NCI-H460 (cell line): ENCODE measurements at places on chromosomes 11 and 22. TPM values are rescaled to one million over a fixed set of nuclear protein-coding genes. Genes with fewer than 3 reads are reported as not detected.

RAG1 gene
- total RNA-seq, result 0.12 and 0.17 TPM in 2 replicates

DEPDC7 gene
- total RNA-seq, result 1.3 and 2.2 TPM in 2 replicates

TRIM29 gene
- total RNA-seq, result not detected in 2 replicates

ART5 gene
- not detected in 2 replicates for total RNA-seq

DNA sequence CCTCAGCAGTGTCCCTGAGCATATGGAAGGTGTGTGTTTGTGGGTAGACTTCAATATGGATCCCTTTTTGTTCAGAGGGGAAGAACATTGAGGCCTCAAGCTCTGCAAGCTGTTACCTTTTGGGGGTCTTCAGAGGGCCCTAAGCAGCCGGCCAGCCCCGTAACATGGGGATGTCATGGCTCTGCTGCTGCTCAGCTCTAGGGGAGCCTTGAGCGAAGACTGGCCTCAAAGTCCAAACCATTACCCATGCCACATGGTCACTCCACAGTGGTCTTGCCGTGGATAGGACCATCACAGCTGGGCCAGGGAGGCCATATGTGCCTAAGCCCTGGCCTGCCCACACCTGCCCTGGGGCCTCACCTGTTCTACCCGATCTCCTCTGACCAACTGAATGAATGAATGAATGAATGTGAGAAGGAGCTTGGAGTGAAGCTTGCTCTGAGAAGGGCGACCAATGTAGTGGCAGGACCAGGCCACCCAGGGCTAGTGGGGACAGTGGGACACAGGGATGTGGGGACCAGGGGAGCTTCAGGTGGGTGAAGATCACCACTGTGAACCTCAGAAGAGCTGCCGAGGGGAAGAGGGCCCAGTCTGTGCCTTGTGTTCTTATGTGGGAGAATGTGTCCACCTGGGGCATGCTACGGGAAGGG lies 754.6 kb downstream of the BRD1 start:
- DNase-seq, result no peak

DNA sequence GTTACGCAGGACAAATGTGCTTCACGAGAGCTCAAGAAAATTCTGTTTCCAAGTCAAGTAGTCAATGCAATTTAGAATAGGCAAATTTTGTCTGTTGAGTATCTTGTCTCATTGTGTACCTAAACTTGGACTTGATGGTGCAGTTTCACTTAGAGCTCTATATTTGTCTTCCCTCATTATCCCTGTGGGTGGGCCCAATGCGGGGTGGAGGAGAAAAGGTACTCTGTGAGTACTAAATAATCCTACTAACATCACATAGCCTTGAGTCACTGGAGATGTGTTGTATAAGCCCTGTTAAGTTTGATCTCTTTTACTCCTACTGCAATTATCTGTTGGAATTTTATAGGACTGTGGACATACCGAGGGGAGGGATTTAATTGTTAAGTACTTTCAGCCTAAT lies 331.2 kb downstream of the METTL15 start:
- no peak for DNase-seq

GRCh38 chr11:8532475-8532874 lies 61.6 kb downstream of the STK33 start:
- DNase-seq, result no peak

DNA sequence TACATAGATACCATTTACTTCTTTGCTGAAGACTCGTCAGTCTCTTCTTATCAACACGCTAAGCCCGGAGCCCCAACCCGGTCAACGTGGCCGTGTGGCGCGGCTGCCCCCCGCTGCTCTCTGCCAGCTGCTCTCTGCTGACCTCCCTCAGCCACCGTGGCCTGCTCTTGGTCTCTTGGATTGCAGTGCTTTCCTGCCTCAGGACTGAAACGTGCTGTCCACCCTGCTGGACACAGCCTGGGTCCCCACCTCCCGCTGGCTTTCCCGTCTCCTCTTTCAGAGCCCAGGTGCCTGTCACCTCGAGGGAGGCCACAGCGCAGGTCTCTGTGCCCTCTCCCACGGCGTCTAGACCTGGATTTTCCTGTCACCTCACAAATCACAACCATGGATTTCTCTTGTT lies 388.1 kb upstream of the B3GAT1 start:
- DNase-seq, result no peak

DNA sequence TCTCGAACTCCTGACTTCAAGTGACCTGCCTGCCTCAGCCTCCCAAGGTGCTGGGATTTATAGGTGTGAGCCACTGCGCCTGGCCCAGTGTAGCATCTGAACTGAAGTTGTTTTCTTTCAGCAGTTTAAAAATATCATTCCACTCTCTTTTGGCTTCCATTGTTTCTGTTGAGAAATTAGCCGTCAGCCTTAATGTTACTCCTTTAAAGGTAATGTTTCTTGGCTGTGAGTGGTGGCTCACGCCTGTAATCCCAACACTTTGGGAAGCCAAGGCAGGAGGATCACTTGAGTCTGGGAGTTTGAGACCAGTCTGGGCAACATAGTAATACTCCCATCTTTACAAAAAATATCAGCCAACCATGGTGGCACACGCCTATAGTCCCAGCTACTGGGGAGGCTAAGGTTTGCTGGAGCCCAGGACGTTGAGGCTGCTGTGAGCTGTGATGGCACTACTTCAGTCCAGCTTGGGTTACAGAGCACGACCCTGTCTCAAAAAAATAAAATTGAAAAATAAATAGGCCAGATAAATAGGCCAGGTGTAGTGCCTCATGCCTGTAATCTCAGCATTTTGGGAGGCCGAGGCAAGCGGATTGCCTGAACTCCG lies 25.9 kb downstream of the MCAM start:
- DNase-seq, result no peak

DNA sequence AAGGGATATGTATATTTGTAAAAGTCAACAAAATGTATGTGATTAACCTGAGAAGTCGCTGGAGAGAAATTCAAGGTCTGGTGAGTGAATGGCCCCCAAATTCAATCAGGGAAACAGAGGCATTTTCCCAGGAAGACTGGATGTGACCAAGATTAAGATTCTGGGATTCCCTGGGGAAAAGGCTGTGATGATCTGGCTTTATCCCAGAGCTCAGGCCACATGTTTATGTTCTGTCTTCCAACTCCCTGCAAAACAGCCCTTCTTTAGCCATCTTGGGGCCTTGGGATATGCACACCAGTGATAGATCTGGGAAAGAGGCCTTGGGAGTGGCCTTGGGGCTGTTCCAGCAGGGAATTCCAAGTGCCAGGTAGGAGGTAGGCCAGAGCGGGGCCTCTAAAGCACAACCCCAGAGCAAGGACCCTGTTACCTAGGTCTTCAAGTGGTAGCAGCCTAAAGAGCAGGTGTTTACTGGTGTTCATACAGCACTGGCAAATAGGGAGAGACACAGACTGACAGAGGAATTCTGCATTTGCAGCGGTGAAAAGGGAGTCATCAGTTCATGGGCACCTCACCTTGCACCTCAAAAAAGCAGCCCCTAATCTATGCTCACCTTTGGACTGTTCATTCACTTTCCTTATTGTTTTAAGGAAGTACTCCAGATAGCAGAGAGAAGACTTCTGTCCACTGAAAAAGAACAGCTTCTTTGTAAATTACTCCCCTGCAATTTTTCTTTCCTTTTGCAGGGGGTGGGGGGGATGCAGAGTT lies 312.4 kb downstream of the BUD13 start:
- DNase-seq, result no peak

DNA sequence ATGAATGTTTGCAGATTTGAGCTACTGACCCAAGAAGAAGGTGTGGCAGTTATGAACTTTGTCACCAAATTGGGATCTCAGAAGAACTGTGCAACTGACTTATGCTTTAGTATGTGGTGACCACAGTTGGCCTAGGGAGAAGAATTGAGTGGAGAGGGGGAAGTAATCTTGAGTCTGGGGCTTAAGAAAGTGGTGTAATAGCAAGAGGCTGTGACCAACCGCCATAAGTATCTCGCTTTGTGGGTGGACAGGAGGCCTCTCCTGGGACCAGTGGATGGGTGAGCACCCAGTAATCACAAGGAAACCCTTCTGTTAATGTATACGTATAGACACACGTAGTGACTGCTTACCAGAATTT lies 12.7 kb upstream of the IL10RA start:
- DNase-seq, result no peak

GRCh38 chr22:35470903-35471321 lies 69.7 kb upstream of the RASD2 start:
- no peak for DNase-seq

DNA sequence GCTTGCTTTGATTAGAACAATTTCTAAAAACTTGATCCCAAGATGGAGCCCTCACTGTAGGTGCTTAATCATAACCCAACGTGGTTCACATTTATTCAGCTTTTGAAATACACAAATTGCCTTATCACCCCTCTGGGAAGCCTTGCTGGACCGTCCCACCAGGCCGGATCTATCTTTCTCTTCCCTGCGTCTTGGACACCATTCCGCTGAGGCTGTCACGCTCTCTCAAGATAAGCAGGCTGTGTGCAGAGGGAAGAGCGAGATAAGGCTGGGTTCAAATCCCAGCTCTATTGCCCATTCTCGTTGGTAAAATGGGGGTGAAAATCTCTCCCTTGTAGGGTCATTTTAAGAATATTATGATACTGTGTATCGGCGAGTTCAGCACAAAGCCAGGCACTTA lies 20.5 kb upstream of the TP53I11 start:
- DNase-seq, result no peak

DNA sequence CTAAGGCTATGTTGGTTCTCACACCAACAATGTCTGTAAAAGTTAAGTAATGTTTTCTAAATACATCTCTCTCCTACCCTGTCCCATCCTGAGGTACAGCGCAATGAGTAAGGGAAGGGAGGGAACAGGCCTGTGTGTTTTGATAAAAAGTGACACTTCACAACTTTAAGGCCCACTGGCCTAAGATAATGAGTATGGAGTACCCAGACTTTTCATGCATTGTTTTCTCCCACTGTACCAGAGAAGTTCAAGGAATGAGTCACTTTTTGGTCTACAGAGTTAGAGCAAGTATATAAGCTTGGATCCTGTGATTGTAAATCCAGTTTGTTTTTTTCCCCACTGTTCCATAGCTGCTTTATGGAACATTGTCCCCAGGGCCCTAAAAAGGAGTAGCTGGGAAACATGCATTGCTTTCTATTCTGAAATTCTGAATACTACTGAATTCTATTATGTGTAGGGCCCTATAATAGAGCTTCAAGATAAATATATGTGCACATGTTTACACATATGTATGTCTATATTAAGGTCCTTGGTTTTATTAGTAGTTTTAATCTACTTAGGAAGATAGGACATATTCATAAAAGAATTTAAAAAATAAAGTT lies 29.8 kb downstream of the KCNE3 start:
- DNase-seq, result no peak
